ENCODE measurements at places on chromosomes 16 and 17. TPM values are rescaled to one million over a fixed set of nuclear protein-coding genes. Genes with fewer than 3 reads are reported as not detected.

Gene USP10
- 59.3 TPM for total RNA-seq

DNA sequence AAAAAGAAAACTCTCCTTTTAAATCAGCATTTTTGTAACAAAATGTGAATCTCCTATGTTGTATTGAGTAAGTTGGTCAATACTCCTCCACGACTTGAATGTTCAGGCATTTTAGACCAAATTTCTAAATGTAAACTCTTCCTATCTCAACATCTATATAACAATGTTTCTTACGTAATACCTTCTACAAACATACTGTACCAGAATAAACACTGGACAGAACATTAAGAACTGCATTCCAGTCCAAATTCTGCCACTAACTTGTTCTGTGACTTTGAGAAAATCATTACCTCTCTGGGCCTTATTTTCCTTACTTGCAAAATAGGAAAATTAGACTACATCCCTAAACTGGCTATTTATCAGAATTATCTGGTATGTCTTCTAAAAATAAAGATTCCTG, 40.1 kb downstream of the AKAP10 start:
- no peak for DNase-seq
- no peak overlapping the region for H3K27ac ChIP-seq
- peaks cover 25% of the 10 kb centered on the region for H3K4me1 ChIP-seq
- H3K27me3 ChIP-seq, result no peaks in the 10 kb centered on the region
- no peak overlapping the region for H3K4me3 ChIP-seq
- H3K36me3 ChIP-seq, result peaks cover 17% of the 10 kb centered on the region

GRCh38 chr17:41664587-41665565, 23.8 kb upstream of the EIF1 start:
- no peaks in the 10 kb centered on the region for H3K27me3 ChIP-seq
- peak overlapping the region; percentile 72 for H3K4me3 ChIP-seq
- H3K36me3 ChIP-seq, result no peaks in the 10 kb centered on the region
- peaks cover 15% of the 10 kb centered on the region for H3K4me1 ChIP-seq
- no peak overlapping the region for H3K27ac ChIP-seq
- DNase-seq, result no peak

DNA sequence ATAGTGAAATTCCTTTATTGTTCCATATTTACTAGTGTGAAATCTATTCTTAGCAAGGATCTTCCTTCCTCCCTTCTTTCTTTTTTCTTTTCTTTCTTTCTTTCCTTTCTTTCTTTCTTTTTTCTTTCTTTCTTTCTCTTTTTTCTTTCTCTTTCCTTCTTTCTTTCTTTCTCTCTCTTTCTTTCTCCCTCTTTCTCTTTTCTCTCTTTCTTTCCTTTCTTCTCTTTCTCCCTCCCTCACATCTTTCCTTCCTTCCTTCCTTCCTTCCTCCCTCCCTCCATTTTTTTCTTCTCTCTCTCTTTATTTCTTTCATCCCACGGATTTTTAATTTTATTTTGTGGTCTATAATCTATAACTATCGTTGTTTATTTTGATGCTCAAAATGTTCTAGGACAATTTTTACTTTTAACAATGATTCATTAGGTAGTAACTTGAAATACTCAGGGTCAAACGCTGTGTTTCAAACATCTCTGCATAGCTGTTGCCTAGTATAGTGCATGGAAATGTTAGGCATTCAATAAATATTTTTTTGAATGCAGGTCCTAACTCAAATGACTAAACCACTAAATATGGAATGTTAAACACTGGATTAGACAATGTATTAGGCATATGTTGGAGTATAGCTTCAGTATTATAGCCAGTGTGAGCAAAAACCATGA, 178.3 kb downstream of the MAP2K6 start:
- no peak for DNase-seq
- no peak overlapping the region for H3K4me3 ChIP-seq
- no peaks in the 10 kb centered on the region for H3K27me3 ChIP-seq
- H3K36me3 ChIP-seq, result no peaks in the 10 kb centered on the region
- peaks cover 10% of the 10 kb centered on the region for H3K4me1 ChIP-seq
- peak overlapping the region; percentile 70 for H3K27ac ChIP-seq

DNA sequence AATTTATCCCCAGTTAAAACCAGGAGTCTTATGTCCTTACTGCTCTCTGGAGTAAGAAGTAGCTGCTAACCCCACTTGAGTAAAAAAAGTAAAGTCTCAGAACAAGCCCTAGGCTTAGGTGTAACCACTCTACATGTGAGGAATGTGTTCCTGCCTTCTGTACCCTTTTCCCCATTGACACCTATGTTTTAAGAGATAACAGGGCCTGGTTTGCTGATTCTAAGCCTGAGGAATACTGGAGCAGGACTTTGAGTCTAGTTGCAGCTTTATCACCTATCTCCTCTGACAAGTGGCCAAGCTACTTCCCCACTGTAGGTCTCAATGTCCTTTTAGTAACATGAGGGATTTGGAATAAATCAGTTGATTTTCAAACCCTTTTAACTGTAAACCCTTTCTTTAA, 40.2 kb downstream of the REXO5 start:
- H3K36me3 ChIP-seq, result peaks cover 9% of the 10 kb centered on the region
- H3K27me3 ChIP-seq, result no peaks in the 10 kb centered on the region
- H3K4me3 ChIP-seq, result no peak overlapping the region
- no peak overlapping the region for H3K27ac ChIP-seq
- peaks cover 21% of the 10 kb centered on the region for H3K4me1 ChIP-seq

Gene GUCY2D
- total RNA-seq, result not detected

Gene ALOX15
- not detected for total RNA-seq

GRCh38 chr17:49191409-49191916, 18.9 kb downstream of the GNGT2 start:
- H3K4me1 ChIP-seq, result peaks cover 16% of the 10 kb centered on the region
- no peak for DNase-seq
- peak overlapping the region; percentile 99 for H3K27ac ChIP-seq
- no peaks in the 10 kb centered on the region for H3K27me3 ChIP-seq
- peak overlapping the region; percentile 86 for H3K4me3 ChIP-seq
- H3K36me3 ChIP-seq, result no peaks in the 10 kb centered on the region

DNA sequence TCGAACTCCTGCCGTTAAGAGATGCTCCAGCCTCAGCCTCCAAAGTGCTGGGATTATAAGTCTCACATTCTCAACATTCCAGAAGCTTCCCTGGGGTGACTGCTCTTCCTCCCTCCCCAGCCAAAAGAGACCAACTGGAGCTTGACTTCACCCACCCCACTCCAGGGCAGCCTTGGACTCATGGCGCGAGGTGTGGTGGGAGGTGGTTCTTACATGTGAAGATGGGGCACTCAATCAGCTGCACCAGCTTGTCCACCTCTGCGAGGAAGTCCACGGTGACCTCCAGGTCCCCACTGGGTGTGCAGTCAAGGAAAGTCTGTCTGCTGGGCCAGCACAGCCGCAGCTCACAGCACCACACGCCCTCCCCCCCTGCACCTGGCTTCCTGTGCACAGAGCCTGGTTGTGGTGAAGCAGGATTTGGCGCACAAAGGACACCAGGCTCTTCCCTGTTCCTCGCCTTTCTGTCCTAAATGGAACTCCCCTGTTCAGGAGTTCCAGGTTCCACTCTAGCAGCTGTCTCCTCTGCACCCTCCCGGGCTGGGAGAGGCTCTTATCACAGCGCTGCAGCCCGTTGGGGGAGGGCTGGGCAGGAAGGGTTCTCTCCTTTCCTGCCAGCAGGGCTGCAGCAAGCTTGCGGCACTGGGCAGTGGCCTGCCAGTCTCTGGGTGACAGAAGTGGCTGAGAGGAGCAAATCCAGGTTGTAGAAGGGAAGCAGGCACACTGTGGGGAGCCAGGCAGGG, 9.6 kb upstream of the MTSS2 start:
- DNase-seq, result no peak
- peak overlapping the region; percentile 100 for H3K27ac ChIP-seq
- peaks cover 4% of the 10 kb centered on the region for H3K36me3 ChIP-seq
- no peak overlapping the region for H3K4me3 ChIP-seq

DNA sequence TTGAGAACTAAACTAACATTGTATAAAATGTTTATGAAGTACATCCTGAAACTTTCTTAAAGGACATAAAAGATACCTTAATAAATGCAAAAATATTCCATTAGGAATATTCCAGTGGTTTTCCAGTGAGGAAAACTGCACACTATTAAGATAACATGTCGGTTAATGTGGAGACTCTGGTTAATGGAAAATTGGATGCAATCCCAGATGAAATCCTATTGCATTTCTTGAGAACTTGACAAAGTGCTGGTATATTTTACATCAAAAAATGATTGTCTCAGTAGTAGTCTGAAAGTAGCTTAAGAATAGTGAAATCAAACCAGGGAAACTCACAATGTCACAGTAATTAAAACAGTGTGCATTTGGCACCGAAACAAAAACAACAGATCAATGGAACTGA, 202.5 kb upstream of the MON1B start:
- no peaks in the 10 kb centered on the region for H3K36me3 ChIP-seq
- H3K4me1 ChIP-seq, result no peaks in the 10 kb centered on the region
- H3K27ac ChIP-seq, result no peak overlapping the region
- H3K27me3 ChIP-seq, result peaks cover 4% of the 10 kb centered on the region
- DNase-seq, result no peak

DNA sequence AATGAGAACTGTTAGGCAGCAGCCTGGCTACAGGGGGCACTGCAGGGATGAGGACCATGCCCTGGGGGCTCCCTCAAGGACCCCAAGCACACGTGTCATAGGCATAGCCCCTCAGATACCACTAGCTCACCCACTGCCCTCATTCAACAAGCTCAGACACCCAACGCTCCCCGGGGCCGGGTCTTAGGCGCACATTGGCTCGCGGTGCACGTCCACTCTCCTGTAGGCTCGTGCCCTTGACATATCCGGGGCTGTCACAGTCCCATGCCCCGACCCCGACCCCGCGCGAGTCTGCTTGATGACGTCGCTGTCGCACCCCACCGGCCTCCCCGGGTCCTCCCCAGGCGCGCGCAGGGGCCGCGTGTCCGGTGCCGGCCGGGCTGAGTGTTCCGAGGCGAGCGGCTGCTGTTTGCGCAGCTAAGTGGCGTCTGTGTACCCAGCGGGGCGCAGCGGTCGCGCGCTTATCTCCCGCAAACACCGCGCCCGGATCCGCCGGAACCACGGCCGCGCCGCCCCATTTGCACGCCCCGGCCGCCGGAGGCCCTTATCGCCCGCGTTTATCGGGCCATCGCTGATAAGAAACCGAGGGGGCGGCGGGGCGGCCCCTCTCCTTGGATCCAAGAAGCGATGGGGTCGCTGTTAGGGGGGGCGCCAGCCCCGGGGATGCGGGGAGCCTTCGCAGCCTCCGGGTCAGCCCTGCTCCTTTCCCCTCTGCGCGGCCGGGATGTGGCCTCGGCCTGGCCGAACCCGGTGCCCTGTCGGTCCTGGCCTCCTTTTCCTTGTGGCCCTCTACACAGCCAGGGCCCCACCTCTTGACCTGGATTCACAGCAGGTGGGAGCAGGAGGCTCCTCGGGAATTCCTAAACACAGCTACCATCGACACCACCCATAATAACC, 20.7 kb upstream of the NAGS start:
- H3K4me1 ChIP-seq, result no peaks in the 10 kb centered on the region
- H3K36me3 ChIP-seq, result no peaks in the 10 kb centered on the region
- peaks cover 40% of the 10 kb centered on the region for H3K27me3 ChIP-seq
- no peak overlapping the region for H3K27ac ChIP-seq
- H3K4me3 ChIP-seq, result peak overlapping the region; percentile 33
- peak; percentile 92 for DNase-seq

DNA sequence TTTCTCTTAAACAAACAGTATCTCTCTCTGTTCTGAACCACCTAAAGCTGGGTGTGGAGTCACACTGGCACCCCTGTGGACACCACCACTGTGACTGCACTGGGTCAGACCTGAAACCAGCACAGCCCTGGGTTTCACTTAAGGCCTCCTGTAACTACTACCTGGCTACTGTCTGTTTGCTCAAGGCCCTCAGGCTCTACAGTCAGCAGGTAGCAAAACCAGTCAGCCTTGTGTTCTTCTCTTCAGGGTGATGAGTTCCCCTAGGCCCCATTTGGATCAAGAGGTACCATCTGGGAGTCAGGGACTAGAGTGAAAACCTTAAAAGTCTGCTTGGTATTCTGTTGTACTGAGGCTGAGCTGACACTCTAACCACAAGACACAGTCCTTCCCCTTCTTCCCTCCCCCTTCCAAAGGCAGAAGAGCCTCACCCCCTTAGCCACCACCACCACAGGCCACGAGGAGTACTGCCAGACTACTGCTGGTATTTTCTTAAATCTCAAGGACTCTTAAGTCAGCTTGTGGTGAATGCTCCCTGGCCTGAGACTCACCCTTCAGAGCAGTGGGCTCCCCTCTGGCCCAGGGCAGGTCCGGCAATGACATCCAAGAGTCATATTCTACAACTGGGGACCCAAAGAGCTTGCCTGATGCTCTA, 153.2 kb upstream of the MON1B start:
- DNase-seq, result no peak
- H3K4me3 ChIP-seq, result no peak overlapping the region
- H3K36me3 ChIP-seq, result no peaks in the 10 kb centered on the region
- no peak overlapping the region for H3K27ac ChIP-seq

Gene UBE2G1
- total RNA-seq, result 80.0 TPM

GRCh38 chr16:31277659-31278260, 18.0 kb downstream of the ITGAM start:
- peaks cover 14% of the 10 kb centered on the region for H3K27me3 ChIP-seq
- no peak overlapping the region for H3K4me3 ChIP-seq
- peaks cover 2% of the 10 kb centered on the region for H3K36me3 ChIP-seq
- H3K27ac ChIP-seq, result no peak overlapping the region
- DNase-seq, result no peak

- no peaks in the 10 kb centered on the region for H3K36me3 ChIP-seq
- H3K4me3 ChIP-seq, result no peak within 1 kb of the TSS
- H3K27me3 ChIP-seq, result no peaks in the 10 kb centered on the region
- peak within 1 kb of the TSS; percentile 94 for H3K27ac ChIP-seq
- peaks cover 14% of the 10 kb centered on the region for H3K4me1 ChIP-seq
Observed at GRCh38 chr16:20409398-20410120, at the start of gene ACSM5. ACSM5 (plus strand) TSS chr16:20409534; CDS start chr16:20411485, 1,951 bp downstream.

- no peak for DNase-seq
- H3K27ac ChIP-seq, result no peak overlapping the region
- H3K36me3 ChIP-seq, result no peaks in the 10 kb centered on the region
- no peak overlapping the region for H3K4me3 ChIP-seq
- H3K27me3 ChIP-seq, result peaks cover 1% of the 10 kb centered on the region
Observed at GRCh38 chr16:76571755-76572154, 294.6 kb downstream of the CNTNAP4 start.

Gene MYL11
- 2.2 TPM for total RNA-seq

DNA sequence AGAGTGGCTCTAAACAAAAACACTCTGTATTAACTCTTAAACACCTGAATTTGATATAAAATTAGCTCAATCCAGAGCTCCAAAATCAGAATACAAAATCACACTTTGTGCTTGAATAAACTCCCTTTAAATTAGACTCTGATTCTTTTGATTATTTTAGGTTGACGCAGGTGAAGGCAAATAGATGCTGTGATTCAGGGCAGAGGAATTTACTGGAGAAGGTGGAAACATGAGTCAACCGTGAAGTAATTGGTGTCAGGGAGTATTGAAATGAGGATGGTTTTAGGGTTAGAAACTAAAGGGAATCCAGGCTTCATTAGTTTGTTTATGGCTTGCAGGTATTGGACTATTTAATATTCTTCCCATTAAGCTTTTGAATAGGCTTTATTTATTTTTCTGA, 37.1 kb upstream of the TEKT1 start:
- H3K27ac ChIP-seq, result no peak overlapping the region
- no peaks in the 10 kb centered on the region for H3K36me3 ChIP-seq
- H3K27me3 ChIP-seq, result peaks cover 36% of the 10 kb centered on the region
- H3K4me3 ChIP-seq, result no peak overlapping the region

GRCh38 chr16:49015225-49015592, 266.4 kb downstream of the CBLN1 start:
- H3K4me3 ChIP-seq, result no peak overlapping the region
- no peak for DNase-seq
- H3K4me1 ChIP-seq, result no peaks in the 10 kb centered on the region
- H3K27ac ChIP-seq, result no peak overlapping the region

Gene SUZ12
- 23.6 TPM for total RNA-seq

Gene ABCC6
- 1.5 TPM for total RNA-seq

- no peaks in the 10 kb centered on the region for H3K36me3 ChIP-seq
- no peak for DNase-seq
- peak overlapping the region; percentile 72 for H3K27ac ChIP-seq
- H3K4me3 ChIP-seq, result no peak overlapping the region
- H3K4me1 ChIP-seq, result peaks cover 21% of the 10 kb centered on the region
Observed at GRCh38 chr17:74393346-74393942, 26.1 kb downstream of the GPR142 start.

All from chondrocyte (in vitro differentiated cells).